ENCODE measurements at places on chromosomes 3 and 15.
A peak's percentile ranks its signal among the peaks of the same experiment; 100 is the strongest.

DNA sequence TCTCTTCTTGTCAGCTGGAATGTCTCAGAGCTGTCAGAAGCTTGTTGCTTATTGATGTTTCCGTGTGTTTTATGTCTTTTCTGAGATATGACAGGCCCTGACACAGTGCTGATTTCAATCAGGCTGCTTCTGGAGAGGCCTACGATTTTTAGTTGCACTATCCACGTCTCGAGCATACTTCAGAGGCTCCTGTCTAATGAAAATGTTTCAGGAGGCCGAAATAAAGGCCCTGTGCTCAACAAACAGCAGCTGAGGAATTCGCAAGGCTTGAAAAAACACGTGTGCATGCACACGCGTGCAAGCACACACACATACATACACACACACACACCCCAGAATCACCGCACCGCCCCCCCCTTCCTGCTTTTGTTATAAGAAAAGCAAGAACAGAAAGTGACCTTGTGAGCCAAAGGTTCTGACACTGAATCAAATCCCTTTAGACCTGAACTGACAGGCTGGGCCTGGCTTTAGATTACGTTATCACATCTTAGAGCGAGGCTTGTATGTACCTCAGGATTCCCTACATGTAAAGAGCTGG is 296.6 kb downstream of the NR2F2 start:
- no peak for DNase-seq

DNA sequence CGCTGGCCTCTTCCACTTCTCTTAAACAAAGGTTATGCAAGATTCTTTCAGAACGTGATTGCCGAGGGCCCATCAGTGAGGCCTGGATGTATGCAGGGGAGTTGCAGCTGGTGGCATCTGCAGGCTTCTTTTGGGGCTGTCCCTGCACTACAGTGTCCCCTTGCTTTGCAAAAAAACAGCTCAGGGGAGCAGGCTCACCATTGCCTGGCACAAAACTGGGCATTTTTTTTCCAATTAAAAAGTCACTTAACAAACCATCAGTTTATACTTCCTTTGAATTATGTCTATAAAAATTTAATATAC is 148.6 kb downstream of the ATP10A start:
- no peak for DNase-seq

- no peak for DNase-seq
Observed at GRCh38 chr3:43872901-43873300, 182.2 kb downstream of the ABHD5 start.

GRCh38 chr15:41989573-41990242 is 17.4 kb upstream of the EHD4 start:
- peak; percentile 99 for DNase-seq

- no peak for DNase-seq
Observed at GRCh38 chr15:71512682-71513006, 297.7 kb upstream of the NR2E3 start.

Data from endothelial cell (in vitro differentiated cells).